ENCODE measurements at places on chromosomes 7 and 10.

GRCh38 chr10:105188737-105189462 is 547.8 kb downstream of the SORCS3 start:
- peak; percentile 46 for DNase-seq

DNA sequence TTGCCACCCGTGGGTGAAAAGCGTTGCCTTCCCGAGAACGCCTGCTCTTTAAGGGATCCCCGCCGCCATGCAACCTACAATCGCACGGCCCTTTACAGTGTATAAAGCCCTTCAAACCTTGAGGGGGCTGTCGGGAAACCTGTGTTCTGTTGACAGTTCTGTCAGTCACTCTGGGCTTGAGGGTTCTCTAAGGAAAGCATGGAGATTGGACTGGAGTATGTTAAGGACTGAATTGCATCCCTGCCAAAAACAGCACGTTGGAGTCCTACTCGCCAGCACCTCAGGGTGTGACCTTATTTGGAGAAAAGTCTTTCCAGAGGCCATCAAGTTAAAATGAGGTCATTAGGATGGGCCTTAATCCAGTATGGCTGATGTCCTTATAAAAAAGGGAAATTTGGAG is 70.6 kb downstream of the PFKFB3 start:
- DNase-seq: peak; percentile 38

DNA sequence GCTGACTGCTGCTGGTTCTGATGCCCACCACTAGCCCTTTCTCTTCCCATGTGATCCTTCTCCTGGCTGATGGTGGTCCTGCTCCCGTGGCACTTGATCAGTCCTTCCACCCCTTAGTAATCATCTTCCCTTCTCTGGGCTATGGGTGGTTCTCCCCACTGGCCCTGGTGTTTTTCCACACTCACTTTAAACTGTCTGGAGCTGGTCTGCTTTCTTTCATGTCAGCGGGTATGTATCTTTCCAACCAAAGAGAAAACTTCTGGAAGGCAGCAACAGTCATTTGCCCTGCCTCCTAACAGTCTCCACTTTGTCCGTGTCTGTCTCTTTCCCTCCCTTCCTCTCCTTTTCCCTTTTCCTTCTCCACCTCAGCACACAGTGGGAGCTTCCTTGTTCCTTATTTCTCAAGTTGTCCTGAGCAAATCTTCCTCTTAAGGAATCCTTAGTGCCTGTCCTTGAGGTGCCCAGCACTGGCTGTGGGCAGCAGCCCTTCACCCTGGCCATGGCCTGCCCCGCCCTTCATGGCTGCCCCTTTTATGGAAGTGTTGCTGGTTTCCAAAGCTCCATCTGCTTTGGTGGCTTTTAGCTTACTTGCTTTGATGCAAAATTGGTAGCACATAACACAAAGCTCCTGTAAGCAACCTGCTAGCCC is 189.0 kb downstream of the TCF7L2 start:
- DNase-seq: no peak

GRCh38 chr10:12408472-12408871 is 59.1 kb downstream of the CAMK1D start:
- no peak for DNase-seq

DNA sequence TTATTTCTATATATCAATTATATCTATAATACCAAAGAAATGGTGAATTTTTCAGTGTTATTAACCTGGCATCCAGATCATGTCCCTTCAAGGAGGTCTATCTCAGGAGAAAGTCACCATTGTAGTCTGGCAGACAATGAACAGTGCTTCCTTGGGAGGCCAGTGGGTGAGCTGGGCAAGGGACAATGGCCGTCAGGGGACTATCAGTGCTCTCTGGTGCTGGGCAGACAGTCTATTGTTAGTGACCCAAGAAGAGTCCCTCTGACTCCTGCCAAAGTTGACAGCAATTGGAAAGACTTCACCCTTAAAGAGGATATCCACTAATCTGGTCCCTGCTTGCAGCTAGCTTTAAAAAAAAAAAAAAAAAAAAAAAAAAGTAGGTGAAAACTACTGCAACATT is 7.1 kb downstream of the JAZF1 start:
- no peak for DNase-seq

GRCh38 chr7:63521-64021 is 128.8 kb upstream of the FAM20C start:
- DNase-seq: no peak

DNA sequence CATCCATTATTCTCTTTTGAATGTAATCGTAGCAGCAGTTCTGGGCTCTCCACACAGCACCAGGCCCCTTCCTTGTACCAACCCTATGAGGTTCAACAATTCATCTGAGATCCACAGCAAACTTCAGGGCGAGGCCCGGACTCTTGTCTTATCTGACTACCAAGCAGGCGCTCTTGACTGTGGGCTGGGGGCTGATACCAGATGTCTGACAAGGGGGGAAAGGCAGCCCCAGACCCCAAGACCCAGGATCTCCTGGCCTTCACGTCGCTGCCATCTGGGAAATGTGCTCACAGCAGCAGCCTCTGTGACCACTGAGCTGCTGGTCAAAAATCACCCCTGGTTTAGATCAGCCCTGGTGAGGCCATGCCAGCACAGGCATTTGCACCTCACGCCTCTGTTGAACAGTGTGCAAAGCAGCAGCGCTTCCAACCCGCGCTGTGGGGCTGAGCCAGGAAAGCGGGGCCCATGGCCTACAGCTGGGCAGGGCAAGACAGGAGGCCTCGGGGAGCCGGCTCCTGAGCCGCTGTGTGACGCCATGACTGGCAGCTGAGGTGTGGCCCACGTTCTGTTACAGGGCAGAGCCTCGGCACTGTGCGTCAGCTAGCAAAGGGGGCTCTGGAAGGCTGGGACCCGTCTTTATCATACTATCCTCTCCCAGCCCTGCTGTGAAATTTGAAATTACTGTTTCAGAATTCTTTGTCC is 143.9 kb downstream of the PAXIP1 start:
- no peak for DNase-seq

- DNase-seq: no peak
Observed at GRCh38 chr7:33630359-33630758, 275.0 kb upstream of the BMPER start.

GRCh38 chr10:75228278-75228677 is 7.5 kb downstream of the COMTD1 start:
- DNase-seq: no peak

DNA sequence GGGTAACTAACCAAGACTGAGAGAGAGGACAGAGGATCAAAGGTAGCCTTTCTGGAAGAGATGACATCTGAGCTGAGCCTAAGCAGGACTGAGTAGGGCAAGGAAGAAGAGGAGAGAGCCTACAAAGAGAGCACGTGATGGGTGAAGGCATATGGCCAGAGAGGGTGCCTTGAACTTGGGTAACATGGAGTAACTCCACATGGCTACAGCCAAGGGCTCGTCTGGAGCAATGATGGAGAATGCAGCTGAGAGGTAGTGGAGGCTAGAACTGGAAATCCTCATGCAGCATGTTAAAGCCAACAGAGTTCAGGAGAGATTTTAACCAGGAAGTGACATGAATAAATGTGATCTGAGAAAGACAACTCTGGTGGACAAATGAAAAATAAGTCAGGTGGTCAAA is 77.8 kb downstream of the LRRC17 start:
- no peak for DNase-seq

DNA sequence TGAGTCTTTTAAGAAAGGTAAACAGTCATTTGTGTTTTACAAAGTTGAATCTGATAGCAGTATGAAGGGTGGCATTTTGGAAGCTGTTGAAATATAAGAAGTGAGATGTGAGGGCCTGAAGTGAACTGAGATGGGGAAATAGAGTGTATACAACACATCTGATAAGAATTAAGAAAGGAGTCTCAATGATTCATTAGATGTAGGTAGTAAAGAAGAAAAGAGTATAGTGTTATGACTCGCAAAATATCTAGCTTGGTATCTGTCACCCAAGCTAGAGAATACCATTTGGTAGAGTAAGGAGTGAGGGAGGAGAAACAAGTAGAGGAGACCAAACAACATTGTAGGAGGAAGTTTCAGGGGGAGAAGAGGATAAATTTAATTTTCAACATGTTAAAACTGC is 5.3 kb downstream of the PTPN12 start:
- DNase-seq: peak; percentile 27

GRCh38 chr10:5684318-5684970 is at the start of gene TASOR2:
Gene TASOR2 (plus strand): TSS chr10:5684838. CDS start chr10:5720643, 35,805 bp downstream.
- peak; percentile 96 for DNase-seq

DNA sequence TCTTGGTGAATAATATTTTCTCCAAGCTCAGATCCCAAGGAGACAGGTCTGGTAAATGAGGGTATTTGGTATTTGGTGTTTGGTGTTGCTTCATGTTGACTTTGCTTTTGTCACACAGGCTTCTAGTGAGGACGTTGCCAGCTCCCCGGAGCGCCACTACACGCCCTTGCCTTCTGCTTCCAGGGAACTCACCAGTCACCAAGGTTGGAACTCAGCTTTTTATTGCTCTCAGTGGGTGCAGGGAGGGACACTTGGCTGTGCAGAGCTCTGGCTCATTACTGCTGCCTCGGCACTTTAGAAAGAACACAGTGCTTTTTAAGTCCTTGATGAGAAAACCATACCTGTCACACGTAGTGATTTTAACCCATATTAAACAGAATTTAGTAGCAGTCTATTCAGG is 892.9 kb downstream of the LRMDA start:
- DNase-seq: peak; percentile 45

GRCh38 chr10:132422903-132423825 is 26.2 kb downstream of the PWWP2B start:
- no peak for DNase-seq

- DNase-seq: peak; percentile 13
Observed at GRCh38 chr10:42836771-42837468, 54.3 kb downstream of the BMS1 start.

GRCh38 chr10:122154031-122154544 is 117.0 kb upstream of the BTBD16 start:
- no peak for DNase-seq

GRCh38 chr7:120505770-120506169 is 232.8 kb downstream of the KCND2 start:
- no peak for DNase-seq

DNA sequence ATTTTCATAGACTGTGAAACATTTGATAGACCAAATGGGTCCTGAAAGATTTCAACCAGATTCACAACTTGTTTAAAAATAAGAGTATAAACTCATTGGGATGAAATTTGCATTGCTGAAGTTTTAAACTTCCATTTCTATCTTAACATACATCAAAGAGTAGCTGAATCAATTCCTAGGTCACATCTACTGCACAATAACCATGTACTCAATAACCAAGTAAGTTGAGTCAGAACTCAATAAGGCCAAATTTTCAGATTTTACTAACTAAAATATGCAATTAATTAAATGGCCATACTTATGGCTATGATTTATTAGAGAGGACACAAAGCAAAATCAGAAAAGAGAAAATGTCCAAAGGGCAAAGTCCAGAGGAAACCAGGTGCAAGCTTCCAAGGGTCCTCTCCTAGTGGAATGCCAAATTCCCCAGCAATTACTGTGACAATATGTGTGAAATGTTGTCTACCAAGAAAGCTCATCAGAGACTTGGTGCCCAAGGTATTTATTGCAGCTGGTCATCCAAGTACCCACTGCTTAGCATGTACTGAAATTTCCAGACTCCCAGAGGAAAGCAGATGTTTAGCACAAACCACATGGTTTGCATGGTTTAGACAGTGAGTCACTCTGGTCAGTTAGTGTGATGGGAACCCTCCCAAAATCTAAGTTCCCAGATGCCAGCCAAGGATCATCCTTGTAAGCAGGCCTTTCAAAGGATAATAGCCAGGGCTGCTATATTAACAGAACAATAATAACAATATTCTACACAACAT is 238.9 kb downstream of the IPMK start:
- DNase-seq: peak; percentile 82

GRCh38 chr7:95304990-95305389 is 19.3 kb downstream of the PON1 start:
- DNase-seq: no peak

DNA sequence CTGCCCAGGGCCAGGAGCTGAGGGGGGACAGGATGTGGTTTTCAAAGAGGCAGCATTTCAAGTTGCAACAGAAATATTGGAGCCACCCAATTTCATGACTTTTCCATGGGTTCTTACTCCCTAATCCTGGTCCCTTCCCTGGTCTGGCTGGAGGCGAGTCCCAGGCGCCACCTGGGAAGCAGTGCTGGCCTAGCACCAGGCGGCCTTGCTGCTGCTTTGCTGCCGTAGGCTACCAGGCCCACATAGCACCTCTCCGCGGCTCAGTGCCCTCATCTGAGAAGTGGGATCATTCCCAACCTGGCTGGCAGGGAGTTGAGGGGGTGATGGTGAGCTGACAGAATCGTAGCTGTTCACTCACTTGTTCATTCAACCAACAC is 33.7 kb downstream of the ZMIZ1 start:
- no peak for DNase-seq

DNA sequence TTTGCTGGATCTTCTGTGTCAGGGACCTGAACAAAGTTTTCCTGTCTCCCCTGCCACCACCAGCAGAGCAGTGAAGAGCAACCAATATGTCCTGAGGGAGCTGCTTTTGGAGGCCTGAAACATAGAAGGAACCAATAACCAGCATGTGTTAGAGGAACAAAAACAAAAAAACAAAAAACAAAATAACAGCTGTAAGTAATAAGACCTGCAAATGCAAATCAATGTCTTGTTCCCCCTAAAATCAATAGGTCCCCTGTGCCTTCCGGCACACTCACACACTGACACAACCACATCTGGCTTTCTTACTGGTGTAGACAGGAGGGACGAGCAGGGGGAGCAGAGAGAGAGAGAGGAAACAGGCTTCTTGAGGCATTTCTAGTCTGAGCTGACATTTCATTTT is 94.1 kb downstream of the NRG3 start:
- no peak for DNase-seq

DNA sequence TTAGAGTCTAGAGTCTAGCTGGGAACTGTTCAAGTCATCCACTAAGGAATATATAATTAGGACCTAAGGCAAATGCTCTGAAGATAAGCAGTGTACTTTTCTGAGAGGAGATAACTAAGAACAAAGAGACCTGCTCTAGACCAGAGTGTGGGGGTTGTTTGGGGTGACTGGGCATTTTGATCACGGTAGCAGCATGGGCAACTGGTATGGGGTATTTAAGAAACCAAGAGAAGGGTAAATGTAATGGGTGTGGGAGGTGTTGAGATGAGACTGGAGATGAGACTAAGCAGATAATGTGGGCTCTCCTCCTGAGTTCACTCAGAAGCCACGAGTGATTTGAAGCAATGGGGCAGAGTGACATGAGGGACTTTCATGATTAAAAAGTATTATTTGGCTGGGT is 1082.9 kb downstream of the GATA3 start:
- no peak for DNase-seq

DNA sequence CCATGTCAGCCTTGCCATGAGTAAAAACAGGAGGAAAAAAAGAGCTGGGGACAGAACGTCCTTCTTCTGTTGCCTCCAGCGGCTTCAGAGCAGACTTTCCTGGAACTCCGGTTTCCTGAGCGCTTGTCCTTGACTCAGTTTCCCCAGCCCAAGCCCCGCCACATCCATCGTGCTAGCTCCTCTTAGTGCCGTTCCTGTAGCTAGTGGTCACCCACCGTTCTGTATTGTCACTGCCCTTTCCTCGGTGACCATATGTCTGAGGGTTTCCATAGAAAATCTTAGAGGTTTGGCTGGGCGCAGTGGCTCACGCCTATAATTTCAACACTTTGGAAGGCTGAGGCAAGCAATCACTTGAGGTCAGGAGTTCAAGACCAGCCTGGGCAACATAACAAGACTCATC is 100.1 kb downstream of the CUX1 start:
- no peak for DNase-seq

GRCh38 chr10:32315424-32315823 is 31.5 kb downstream of the EPC1 start:
- DNase-seq: no peak

Measured in fibroblast of the aortic adventitia (primary cell).